DMS79 (cell line): ENCODE measurements at places on chromosomes 7 and 10.
A peak's percentile ranks its signal among the peaks of the same experiment; 100 is the strongest.

GRCh38 chr7:33645104-33645503 lies 260.2 kb upstream of the BMPER start:
- no peak for DNase-seq

DNA sequence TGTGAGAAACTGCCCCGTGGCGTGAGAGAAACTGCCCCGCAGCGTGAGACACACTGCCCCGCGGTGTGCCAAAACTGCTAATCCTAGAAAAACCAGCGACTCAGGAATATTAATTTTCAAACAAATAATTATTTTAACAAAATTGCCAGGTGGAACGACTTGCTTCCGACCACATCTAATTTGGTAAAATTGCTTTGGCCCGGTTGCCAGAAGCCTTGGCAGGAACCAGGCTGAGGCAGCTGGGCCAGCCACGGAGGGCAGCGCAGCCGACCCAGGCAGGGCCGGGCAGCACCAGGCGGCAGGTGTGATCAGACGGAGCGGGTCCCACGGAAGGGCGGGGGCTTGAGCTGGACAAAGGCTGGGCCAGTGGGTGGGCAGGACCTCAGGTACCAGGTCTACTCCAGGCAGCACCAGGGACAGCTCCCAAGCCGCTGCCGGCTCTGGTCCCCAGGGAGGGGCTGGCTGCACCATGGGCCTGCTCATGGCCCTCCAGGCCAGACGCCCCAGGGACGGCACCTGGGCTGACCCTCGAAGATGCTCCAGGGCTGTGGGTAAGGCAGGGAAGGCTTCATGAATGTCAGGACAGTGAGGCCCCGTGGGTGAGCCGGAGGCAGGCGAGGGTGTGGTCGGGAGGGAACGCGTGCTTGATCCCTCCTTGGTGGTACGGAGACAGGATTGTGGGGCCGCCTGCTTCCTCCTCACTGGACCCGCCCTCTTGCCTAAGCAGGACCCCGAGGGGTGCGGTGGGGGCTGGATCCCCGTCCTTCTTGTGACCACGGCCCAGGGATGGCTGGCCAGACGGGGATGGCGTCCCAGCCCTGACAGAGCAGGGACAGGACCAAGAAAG lies 7.7 kb upstream of the ADGRA1 start:
- no peak for DNase-seq

GRCh38 chr10:130477360-130477759 lies 341.2 kb downstream of the GLRX3 start:
- DNase-seq, result no peak

- no peak for DNase-seq
Observed at GRCh38 chr7:77626586-77627308, 69.5 kb upstream of the RSBN1L start.

- no peak for DNase-seq
Observed at GRCh38 chr7:92075455-92076158, 58.7 kb downstream of the CYP51A1 start.

GRCh38 chr10:11157292-11158076 lies 139.8 kb downstream of the CELF2 start:
- DNase-seq, result no peak

DNA sequence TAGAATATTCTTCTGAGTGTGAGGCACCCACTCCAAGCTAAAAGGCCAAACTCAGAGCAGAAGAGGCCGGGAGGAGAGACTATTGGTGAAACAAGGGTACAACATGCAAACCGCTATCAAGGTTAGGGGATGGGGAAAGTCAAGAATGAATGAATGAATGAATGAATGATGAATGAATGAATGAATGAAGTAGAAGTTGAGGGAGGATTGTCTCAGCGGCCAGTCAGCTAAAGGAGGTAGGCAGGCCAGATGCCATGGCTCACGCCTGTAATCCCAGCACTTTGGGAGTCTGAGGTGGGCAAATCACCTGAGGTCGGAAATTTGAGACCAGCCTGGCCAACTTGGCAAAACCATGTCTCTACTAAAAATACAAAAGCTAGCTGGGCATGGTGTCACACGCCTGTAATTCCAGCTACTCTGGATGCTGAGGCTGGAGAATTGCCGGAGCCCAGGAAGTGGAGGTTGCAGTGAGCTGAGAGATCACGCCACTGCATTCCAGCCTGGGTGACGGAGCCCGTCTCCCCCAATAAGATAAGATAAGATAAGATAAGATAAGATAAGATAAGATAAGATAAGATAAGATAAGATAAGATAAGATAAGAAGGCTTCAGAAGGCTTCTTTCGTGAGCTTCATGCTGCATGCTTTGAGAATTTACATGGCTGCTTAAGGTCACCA lies 250.8 kb downstream of the CCDC3 start:
- no peak for DNase-seq

GRCh38 chr7:157403646-157404401 lies 67.0 kb downstream of the DNAJB6 start:
- DNase-seq, result no peak

GRCh38 chr7:124779620-124780019 lies 14.0 kb upstream of the GPR37 start:
- DNase-seq, result no peak

DNA sequence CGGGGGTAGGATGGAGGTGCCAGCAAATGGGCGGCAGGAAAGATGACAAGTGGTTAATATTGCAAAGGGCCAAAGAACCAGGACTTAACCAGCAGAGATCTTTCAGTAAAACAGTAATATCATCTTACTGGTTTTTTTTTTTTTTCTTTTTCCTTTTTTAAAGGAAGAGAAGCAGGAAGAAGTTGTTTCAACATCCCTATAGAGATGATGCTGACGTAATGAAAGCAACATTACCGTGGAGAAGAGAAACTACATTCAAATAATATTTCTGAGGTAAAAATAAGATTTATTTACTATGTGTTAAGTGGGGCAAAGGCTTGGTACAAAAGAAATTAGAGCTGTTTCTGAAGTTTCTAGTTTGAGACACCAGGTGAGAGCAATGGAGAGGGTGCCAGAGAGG lies 11.0 kb downstream of the MINDY3 start:
- no peak for DNase-seq

GRCh38 chr7:15692501-15693020 lies 6.1 kb upstream of the MEOX2 start:
- no peak for DNase-seq

- DNase-seq, result no peak
Observed at GRCh38 chr10:101139421-101139911, 8.4 kb downstream of the TLX1 start.

DNA sequence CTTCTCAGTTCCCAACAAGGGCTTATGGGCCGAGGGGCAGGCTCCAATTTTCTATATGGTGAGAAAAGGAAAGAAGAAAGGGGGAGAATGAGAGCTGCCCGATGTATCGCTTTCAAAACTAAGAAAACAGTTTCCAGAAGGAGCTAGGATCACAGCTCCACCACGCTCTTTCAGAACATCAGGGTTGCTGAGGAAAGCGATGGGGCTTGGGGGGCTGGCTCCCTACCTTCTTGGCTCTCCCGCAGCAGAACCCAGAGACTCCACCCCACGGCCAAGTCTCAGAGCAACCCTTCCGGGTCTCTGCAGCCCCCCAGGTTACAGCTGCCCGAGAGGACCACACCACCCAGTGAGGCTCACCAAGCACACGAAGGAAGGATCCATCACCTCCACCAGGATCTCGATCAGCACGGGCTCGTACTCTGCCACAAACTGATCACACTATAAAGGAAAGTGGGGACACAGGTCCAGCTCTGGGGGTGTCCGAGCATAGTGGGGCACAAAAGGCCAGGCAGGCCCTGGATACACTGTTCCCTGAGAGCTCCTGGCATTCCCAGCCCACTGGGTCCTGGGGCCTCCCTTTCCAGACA lies 32.3 kb downstream of the PSAP start:
- DNase-seq, result no peak

DNA sequence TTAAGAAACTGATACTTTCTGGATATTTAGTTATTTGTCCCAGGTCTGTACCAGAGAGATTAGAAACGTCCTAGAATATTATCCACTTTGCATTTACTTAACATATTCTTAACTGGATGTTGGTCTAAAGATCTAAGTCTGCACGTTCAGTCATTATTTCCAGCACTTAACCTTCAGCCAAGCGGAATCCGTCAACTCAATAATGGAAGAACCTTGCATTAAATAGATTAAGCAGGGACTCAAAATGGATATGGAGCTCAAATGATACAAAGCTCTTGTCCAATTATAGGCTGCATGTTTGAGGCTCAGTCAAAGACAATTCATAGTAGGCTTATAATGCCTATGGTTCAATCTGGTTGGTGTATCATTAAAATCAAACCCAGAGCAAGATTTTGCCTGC lies 162.9 kb downstream of the SEMA3D start:
- DNase-seq, result peak; percentile 57

- DNase-seq, result no peak
Observed at GRCh38 chr10:97763411-97763810, 8.4 kb downstream of the SFRP5 start.

GRCh38 chr10:10160821-10161312 lies 856.8 kb upstream of the CELF2 start:
- DNase-seq, result no peak
